Amniotic epithelial cell (primary cell): ENCODE measurements at places on chromosomes 12 and 14.

GRCh38 chr12:30827101-30828066 lies 72.6 kb upstream of the CAPRIN2 start:
- DNase-seq = no peak

GRCh38 chr12:63912651-63913050 lies 68.2 kb downstream of the SRGAP1 start:
- no peak for DNase-seq

DNA sequence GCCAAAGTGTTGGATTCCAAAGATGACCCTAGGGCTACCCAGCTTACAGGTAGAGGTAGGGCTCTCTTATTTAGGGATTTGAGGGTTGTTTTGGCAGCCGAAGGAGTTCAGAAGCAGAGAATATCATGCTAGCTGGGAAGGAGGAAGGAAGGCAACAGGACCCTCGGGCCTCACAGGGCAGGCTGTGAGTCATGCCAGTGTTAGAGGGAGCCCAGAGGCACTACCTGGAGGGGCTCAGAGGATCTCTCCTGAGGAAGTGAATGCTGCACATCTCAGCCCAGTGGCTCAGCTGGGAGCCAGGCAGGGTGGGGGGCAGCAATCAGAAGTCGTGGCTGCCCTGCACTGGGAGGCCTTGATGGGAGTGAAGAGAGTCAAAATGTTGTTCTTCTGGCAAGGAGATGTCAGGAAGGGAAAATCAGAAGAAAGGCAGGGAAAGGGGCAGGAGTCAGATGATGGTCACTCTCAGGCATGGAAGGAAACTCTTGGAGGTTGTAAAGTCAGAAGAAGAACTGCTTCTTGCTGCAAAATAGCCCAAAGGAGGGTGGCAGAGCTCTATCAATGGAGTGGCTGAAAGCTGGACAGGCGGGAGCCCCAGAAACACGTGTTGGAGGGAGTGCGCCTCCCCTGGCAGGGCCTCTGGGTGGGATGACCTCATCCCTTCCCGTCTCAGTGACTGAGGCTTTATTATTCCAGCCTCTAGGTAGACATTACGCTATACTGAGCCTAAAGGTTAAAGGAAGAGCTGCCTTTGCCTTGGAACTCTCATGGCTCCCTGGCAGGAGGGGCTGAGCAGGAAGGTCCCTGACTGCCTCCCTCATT lies 141.3 kb downstream of the SMOC1 start:
- peak; percentile 22 for DNase-seq

DNA sequence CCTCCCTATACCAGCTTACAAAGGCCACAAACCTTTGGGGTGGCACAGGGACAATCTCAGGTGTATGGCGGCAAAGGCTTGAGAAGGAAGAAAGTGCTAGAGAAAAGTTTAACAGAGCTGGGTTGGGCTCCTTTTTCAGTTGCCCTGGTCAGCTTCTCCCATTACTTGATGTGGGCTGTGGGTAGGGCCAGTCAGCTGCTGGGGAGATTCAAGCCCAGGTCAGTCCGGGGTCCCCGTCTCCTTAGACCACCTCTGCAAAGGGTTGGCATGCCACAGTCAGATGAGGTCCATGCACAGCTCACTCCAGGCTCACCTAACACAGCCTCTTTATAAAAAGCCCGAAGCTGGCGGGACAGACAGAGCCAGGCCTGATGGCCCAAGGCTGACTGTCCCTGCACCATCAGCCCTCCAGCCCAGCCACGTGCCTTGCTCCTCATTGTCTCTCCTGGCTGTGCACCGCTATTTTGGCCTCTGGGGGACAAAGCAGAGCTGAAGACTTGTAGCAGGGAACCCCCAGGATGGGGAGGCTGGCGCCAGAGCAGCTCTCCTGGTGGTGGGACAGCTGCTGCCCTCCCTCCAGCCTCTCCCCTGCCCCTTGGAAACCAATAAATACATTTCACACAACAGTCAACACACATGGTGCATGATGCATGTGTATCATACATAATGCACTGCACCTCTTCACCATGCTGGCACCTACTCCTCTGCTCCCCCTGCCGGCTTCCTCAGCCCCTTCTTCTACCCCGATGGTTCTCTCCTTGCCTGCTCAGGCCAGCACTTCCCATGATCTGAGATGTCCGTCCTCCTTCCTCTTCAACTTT lies 61.7 kb upstream of the DDX11 start:
- no peak for DNase-seq

DNA sequence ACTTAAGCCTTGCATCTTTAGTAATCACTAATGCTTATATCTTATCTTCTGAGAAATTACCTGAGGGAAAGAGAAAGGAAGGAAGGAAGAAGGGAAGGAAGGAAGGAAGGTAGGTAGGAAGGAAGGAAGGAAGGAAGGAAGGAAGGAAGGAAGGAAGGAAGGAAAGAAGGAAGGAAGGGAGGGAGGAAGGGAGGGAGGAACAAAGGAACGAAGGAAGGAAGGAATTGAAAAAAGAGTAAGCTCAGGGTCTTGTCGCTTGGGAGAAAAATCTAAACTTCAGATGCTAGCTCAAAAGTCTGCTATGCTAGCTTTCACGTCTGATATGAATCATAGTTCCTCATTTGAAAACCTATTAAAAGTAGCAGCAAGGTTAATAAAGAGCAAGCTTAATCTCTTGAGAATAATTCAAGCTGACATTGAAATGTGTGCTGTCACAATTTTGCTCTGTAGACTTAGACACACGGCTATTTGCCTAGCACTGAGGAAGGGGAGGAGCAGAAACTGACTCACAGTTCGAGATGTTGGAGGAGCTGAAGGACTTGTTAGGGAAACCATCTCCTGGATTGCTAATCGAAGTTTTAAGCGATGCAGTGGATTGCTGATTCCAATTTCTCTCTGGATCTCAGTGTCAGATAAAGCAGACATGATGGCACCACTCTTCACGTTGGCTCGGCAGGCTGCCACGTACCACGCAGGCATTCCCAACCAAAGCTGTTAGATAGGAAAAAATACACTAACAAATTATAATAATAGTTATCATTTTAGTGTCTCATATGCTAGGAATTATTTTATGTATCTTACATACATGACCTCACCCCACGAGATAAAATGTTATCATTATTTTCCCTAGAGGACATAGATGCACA lies 216.7 kb downstream of the ACSS3 start:
- DNase-seq = peak; percentile 6

DNA sequence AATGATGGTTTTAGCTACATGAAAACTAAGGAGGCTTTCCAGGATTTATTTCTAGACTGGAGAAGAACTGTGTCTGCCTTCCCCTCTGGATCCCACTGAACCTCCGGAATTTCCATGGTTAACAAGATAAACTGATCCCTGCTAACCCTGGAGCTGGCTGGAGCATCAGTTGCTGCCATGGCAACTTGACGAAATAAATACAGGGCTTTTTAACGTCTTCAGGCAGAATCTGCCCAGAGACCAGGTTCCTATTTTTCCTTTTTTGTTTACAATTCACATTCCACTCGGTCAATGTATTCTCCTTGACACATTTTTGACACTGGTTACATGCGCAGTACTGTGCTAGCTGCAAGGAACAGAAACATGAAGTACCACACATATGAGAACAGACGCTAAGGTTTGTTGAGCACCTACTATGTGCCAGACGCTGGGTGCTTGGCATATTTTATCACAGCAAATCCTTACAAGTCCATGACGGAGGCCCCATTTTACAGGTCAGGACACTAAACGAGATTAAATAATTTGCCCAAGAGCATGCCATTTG lies 1.7 kb downstream of the C14orf132 start:
- DNase-seq = peak; percentile 58

DNA sequence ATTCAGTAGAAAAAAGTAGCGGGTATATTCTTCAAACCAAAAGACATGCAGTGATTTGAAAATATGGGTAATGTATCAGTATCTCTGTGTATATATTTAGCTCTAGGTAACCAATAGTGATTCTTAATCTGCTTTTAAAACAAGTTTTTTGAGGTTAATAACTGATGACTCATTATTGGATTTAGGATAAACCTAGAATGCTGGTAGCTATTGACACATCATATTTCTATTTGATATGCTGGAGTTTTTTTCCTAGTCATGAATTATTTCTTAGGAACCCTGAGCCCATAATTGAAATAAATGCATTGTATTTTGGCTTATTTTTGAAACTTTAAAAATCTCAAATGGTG lies 15.5 kb downstream of the ARF6 start:
- DNase-seq = no peak

GRCh38 chr12:89319606-89320005 lies 32.7 kb downstream of the DUSP6 start:
- DNase-seq = no peak

DNA sequence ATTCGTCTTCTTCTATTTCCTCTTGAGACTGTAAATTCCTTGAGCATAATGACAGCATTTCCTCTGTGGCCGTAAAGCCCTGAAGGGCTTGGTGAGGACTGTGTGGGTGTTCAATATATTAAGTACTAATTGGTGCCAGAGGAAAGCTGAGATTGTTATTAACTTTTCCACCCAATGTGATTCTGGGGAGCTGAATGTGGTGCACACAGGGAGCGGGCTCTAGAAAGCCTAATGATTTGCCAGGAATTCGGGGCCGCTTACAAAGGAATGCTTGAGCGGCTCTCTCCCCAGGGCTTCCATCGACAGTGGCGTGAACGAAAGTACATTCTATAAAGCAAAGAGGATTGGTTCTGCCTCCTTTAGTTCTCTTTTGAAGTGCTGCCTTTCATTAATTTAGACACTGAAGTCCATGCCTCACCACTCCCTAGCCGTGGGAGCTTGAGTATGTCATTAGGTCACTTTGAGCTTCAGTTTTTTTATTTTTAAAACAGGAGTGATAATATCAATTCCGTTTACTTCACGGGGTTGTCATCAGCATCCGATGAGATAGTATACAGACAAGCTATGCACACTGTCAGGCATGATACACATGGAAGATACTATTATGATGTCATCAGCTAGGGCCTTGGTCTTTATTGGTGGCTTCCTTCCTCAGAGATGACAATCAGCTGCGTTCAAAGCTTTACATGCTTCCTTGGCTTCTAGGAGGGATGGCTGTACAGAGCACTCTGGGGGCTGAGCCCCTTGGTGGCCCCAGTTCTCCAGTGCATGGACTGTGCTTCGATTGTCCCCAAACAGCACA lies 11.0 kb upstream of the GSG1 start:
- DNase-seq = no peak

GRCh38 chr14:47012533-47013280 lies 361.1 kb upstream of the RPL10L start:
- no peak for DNase-seq

DNA sequence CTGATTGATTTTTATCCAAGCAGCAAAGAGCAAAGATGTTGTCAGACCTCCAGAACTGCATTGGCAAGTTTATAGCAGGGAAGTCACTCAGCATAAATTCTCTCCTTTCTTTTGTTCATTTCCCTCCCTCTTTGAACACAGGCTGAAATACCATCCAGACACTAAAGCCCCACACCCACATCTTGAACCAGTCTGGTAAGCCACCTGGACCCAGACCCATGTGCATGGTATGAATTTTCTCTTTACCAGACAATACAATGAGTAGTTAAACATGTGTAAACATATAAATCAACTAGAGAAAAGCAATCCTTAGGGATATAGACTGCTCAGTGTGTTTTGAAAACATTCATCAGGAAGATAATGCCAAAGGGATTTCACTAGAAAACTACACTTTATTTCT lies 488.3 kb upstream of the FLRT2 start:
- no peak for DNase-seq

GRCh38 chr12:6792522-6793201 lies 3.3 kb downstream of the CD4 start:
- DNase-seq = no peak

DNA sequence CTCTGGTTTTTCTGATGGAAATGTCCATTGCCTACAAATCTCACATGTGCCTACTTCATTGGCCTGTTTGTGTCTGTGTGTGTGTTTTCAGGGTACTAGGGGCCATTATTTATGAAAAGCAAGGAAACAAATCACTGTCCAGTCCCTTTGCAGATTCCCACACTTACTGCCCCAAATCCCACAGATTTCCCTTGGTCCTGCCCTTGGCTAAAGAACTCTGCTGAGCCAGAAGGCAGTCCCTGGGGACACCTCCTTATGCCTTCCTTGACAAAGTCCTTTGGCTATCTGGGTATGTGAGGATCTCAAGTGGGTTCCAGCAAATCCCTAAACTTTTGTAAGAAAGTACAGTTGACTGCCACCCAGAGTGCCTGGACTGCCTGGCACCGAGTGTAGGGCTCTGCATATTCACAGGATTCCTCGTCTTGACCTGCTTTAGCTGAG lies 388.1 kb downstream of the BCAT1 start:
- peak; percentile 22 for DNase-seq

- DNase-seq = no peak
Measured at GRCh38 chr14:53140585-53140984, 12.5 kb downstream of the DDHD1 start.

DNA sequence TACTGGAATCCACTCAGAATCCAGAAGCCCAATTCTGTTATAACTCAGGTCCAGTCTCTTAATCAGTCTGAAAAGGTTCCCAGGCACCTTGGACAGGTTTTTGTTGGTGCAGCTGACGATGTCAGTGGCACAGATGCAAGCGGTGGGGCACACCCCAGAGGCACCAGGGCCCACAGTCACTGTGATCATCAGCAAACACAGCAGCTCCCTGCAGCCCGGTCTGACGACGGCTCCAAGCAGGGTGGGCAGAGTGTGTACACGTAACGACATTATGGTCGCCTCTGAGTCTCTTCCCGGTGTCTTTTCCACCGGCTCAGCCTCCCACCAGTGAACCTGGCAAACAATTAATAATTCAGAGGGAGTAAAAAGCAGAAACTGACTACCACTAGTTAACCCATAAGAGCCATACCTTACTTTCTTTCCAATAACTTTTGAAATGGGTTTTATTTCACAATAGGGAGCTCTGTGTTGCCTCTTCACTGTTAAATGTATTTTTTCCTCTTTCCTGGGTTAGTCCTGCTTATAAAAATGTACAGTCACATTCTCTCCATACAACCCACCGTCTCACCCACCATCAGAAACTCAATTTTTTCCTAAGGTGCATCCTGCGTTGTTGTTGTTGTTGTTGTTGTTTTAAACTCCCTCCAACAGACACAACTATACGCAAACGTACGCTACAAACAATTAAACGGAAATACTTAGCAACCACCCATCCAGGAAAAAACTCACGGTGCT lies 521 bp upstream of the PCED1B start:
- DNase-seq = no peak

GRCh38 chr14:92686411-92686899 lies 62.0 kb downstream of the LGMN start:
- DNase-seq = no peak

GRCh38 chr12:123858176-123858575 lies 96.1 kb downstream of the DNAH10 start:
- no peak for DNase-seq
